Right lung (tissue), 10 donors: ENCODE measurements at places on chromosomes 3 and 15. TPM values are rescaled to one million over a fixed set of nuclear protein-coding genes. Genes with fewer than 3 reads are reported as not detected.

DNA sequence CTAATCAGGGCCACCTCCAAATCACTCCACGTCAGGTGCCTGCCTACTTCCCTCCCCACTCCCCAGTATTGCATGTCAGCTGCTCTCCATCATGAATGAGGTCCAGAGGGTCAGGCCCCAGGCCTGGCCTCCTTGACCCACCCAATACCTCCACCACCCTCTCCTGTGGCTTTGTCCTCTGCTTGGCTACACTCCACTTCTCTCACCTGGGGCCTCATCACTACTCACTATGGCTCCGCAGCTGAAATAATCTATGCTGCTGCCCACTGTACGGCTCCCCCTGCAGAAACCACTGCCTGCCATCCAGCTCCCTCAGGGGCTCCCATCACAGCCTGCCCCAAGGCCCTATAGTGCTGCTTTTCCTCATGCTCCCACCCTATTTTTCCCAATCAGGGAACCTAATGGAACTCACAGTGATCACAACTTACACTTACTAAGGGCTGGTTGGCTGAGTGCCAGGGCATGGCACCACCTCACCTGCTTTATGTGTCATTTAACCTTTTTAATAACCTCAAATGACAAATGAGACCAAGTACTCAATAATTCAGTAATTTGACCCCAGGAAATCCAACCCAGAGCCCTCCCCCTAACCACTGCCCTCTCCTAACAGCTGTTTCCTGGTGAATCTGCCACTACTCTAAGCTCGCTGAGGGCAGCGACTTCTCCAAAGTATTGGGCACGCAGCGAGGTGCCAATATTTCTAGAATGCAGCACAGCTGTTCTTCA is 2.3 kb downstream of the GORASP1 start:
- no peak for DNase-seq

Gene FSIP1
- 0.59 TPM for polyA plus RNA-seq

Gene C3orf22
- polyA plus RNA-seq, result not detected

Gene ETFA
- polyA plus RNA-seq, result 157 TPM

GRCh38 chr3:123546133-123546755 is 38.6 kb downstream of the HACD2 start:
- DNase-seq, result no peak

DNA sequence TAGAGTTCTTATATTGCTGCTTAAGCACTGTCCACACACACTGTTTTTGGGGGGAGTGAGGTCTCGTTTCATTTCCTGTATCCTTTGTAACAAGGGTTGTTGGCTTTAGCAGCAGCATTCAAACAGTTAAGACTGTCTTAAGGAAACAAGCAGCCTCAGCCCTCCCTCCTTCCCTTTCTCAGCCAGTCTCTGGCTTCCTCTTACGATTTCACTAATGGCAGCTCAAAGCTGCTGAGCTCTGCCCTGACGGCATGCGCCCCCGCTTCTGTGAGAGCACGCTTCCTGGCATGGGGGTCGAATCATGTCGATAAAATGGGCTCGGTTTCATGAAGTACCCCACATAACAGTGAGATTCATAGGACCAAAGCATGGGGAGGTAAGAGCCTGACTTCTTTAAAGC is 105.0 kb downstream of the KLHL25 start:
- peak; percentile 71 for DNase-seq

Gene CDC25A
- polyA plus RNA-seq, result 8.7 TPM

DNA sequence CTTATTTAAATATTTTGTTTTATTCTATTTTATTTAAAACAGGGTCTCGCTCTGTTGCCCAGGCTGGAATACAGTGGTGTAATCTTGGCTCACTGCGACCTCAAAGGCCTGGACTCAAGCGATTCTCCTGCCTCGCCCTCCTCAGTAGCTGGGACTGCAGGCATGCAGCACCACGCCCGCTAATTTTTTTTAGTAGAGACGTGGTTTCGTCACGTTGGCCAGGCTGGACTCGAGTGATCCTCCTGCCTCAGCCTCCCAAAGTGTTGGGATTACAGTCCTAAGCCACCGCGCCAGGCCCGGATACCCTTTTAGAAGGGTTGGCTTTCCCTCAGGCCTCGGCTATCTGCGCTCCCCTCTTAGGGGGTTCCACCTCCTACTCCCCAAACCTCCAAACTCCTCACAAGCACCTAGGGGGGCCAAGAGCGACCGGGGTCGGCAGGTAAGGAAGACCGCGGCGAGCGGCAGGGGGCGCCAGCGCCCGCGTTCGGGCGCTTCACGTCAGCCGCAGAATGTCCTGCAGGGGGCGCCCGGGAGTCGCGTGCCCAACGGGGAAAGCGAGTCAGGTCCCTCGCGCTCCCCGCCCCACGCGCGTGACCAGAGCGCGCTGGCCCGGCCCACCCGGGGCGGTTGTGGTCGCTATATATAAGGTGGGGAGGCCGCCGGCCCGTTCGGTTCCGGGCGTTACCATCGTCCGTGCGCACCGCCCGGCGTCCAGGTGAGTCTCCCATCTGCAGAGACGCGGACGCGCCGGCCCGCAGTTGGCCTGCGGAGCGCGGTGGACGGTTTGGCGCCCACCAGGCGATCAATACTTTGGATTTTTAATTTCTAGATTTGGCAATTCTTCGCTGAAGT is 51.8 kb upstream of the GATM start:
- peak; percentile 39 for DNase-seq

Gene NGLY1
- polyA plus RNA-seq, result 42.0 TPM

GRCh38 chr15:55775316-55775715 is 32.4 kb upstream of the PRTG start:
- DNase-seq, result no peak

Gene AADAC
- 1.9 TPM for polyA plus RNA-seq

Gene C3orf85
- polyA plus RNA-seq, result not detected
